GDM1 (cell line): ENCODE measurements at places on chromosomes 11 and 22.

DNA sequence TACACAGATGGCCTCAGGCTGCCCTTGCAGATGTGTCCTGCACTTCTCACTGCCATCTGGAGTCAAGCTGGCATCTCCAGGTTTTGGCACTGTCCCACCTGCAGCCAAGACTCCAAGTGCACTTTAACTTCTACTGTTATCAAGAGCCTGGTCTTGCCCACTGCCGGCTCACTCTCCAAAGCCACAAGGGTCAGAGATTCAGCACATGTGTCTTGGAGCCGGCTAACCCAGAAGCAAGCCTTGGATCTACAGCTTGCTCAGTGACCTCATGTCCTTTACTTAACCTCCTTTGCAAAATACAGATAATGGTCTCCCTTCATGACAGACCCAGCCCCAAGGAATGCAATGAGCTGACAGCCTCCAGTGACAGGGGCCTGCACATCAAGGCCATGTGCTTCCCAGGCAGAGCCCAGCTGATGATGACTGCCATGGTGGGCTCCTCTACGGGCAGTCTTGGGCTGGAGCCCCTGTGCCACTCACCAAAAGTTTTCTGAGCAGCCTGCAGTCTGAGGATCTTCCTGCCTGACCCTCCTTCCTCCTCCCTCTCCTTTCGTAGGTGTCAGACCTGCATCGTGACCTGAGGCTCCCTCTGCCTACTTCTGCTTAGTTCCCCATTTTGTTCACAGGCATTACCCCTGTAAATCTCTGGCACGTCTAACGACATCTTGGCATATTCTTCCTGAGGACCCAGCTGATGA is 9.0 kb downstream of the TP53AIP1 start:
- peak; percentile 40 for DNase-seq

GRCh38 chr22:21594865-21595452 is 27.4 kb downstream of the UBE2L3 start:
- no peak for DNase-seq

DNA sequence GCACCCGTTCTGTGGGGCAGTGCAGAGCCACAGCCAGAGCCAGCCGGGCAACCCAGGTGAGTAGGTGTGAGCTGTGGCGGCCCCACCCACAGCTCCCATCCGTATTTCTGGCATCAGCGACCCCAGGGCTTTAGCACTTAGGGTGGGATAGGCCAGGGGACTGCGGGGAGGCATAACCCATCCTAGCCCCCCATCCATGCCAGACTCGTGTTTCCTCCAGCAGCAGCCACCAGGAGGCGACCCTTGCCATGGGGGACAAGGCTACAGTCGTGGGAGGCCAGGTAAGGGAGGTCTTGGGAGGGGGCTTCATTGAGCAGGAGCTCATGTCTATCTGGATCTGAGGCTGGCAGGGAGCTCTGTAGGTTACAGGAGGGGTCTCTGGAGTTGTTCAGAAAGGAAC is 873 bp downstream of the OTOG start:
- DNase-seq, result no peak

GRCh38 chr11:128711136-128711535 is 17.3 kb downstream of the FLI1 start:
- no peak for DNase-seq

DNA sequence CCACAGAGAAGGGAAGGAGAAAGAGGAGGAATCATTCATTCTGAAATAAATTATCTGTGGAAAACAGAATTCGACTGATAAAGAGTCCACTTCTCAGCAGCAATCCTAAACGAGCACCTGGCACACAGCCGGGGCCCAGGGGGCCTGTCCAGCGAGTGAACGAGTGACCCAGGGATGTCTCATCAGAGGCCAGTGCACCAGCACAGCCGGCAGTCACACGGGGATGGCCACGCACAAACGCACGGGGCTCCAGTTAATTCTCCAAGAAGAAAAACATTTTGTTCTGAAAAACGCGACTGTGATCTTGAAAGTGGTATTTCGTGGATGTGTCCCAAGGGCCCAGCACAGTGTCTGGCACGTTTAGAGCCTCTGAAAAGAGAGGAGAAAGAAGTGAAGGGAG is 154.6 kb downstream of the BRD1 start:
- no peak for DNase-seq

GRCh38 chr11:6856871-6857270 is 6.0 kb upstream of the OR10A2 start:
- no peak for DNase-seq

- DNase-seq, result no peak
Observed at GRCh38 chr11:64998141-64998540, 1.4 kb upstream of the BATF2 start.

GRCh38 chr11:70467201-70468085 is 69.1 kb downstream of the CTTN start:
- no peak for DNase-seq

- DNase-seq, result no peak
Observed at GRCh38 chr11:76621868-76622267, 48.7 kb downstream of the LRRC32 start.

DNA sequence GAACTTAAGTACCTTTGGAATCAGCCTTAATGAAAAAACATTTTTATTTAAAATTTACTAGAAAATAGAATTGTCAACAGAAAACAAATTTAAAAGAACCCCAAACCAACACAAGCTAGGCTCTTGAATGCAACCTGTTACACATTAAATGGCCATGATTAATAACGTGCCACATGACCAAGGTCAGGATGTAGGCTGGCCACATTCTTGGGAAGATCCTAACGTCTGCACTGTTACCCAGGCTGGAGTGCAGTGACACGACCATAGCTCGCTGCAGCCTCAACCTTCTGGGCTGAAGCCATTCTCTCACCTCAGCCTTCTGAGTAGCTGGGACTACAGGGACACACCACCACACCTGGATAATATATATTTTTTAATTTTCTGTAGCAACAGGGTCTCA is 126.4 kb upstream of the APOA1 start:
- DNase-seq, result no peak

DNA sequence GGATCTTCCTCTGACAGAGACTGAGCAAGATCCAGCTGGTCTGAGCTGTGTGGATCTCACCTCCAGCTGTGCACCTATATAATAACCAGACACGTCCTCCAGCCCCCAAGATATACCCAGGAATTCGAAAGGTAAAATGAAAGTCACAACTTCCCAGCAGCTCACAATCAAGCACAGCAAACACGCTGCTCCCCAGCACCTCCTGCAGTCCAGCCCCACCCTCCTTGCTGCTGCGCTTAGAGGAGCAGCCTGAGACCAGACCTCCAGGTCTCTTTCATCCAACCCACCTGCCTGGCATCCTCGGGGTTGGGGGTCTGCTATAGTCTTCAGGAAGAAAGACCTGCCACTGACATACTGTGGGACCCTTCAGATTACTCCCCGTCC is 3.0 kb upstream of the APOL4 start:
- DNase-seq, result no peak

- DNase-seq, result no peak
Observed at GRCh38 chr22:41397143-41397811, 15.5 kb downstream of the TEF start.

GRCh38 chr11:93569496-93569895 is 26.3 kb upstream of the SMCO4 start:
- no peak for DNase-seq

GRCh38 chr22:17772958-17773605 is 1.2 kb downstream of the BID start:
- no peak for DNase-seq

DNA sequence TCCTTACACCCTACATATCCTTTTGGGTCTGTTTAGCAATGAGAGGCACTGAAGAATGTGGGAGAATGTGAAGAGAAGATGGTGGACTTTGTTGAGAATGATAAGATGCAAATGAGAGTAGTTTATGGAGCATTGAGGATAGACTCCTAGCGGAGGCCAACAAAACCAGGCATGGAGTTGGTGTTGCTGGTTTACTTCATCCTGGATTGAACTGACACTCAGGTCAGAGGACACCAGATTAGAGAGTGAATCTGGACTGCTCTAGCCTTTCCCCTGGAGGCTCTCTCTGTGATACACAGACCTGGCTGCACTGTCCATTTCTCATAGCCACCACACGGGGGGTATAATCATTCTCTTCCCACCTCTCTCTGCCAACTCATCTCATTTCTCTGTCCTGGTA is 98.7 kb downstream of the MICAL2 start:
- no peak for DNase-seq

- no peak for DNase-seq
Observed at GRCh38 chr11:124868331-124869274, 3.4 kb downstream of the ROBO3 start.

- no peak for DNase-seq
Observed at GRCh38 chr11:41053894-41054293, 405.6 kb downstream of the LRRC4C start.

DNA sequence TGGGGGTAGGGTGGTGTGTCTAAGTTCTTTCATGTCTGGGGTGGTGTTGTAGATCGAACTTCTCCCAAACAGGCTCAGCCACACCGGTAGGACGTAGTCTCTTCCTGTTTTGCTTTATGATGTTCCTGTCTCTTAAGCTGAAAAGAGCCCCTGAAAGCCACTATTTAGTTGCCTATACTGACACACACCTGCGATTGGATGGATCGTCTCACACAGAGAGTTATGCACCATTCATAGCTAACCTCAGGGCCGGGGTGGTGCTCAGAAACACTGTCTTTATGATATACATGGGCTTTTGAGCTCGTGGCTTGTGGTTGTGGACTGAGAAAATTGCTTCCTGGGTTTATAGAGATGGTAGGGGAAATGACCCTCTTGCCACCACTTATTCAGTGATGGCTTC is 137.6 kb downstream of the TEAD1 start:
- DNase-seq, result no peak

GRCh38 chr11:71211631-71212030 is 40.7 kb downstream of the SHANK2 start:
- DNase-seq, result no peak
